ENCODE measurements at places on chromosomes 7 and 10.

GRCh38 chr10:77845451-77845850 lies 81.1 kb downstream of the DLG5 start:
- no peak for DNase-seq

DNA sequence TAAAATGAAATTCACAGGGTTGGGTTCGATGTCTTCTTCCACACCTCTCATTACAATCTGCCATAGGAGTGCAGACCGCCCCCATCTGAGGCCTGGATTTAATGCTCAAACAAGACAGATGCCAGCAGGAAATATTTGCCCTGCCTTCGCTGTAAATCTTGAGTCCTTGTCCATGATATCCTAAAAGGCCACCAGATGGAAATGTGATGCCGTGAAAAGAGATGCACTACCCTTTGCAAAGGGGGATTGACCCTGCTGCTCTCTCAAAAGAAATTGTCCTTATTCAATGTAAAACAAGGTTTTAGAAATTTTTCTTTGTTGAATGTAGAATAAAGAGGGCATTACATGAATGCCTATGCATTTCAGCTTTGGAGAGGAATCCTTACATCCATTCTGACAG lies 37.5 kb downstream of the AGAP4 start:
- DNase-seq = peak; percentile 39

DNA sequence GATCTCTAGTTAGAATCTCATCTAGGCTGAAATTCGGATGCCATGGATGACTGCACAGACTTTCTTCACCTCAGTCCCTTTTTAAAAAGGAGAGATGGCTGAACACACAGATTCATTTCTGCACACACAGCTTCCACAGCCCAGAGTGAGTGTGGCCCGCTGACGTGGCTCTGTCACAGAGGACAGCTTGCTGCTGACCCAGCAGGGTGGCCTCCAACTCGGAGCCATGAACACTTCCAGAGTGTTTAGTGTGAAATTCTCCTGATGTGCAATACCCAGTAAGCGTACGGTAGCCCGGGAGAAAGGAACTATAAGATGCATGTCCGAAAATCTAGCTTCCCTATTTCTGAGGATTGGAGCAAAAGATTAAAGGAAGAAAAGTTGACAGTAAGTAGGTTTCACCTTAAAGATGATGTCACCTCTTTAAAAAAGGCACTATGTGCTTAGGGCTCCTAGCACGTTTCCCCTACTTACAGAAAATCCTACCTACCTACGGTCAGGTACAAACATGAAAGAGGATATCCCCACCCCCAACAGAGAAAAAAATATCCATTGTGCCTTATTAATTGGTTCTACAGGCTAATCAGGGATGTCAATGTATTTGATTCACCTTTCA lies 162.2 kb downstream of the RAPGEF5 start:
- DNase-seq = no peak

- DNase-seq = no peak
Observed at GRCh38 chr7:23242321-23242720, 4.3 kb upstream of the GPNMB start.

DNA sequence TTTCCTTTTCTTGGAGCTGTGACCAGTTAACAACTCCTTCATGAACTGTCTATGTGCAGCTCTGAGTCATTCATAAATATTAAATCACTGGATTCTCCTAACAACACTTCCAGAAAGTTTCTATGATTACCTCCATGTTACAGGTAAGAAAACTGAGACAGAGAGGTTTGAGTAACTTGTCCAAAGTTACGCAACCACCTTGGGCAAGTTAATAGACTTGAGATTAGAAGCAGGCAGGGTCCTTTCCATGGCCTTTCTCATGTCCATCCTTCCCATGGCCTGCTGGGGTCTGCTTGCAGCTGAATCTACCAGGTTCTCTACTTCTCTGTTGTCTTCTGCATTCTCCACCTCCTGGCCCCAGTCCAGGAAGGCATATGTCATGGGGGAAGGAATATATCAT lies 648.8 kb upstream of the MKI67 start:
- DNase-seq = no peak

GRCh38 chr10:38038107-38038931 lies 27.8 kb downstream of the ZNF33A start:
- peak; percentile 49 for DNase-seq

DNA sequence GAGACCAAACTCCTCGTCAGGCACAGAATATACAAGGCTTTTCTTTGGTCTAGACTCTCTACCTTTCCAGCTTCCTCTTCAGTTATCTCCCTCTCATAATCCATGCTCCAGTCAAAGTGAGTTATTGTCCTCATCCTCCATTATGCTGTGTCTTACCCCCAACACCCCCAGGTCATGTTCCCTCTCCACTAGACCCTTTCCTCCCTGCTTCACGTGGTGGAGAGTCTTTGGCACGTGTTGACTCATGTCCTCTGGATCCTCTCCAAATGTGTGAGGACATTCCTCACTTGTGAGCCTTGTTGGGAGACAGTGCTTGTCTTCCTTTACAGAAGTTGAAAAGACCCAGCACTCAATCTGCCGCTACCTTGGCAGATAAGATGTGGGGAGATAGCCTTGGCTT lies 36.0 kb upstream of the DLD start:
- DNase-seq = peak; percentile 19

- DNase-seq = peak; percentile 2
Observed at GRCh38 chr10:27822301-27822700, 76.7 kb upstream of the MKX start.

- no peak for DNase-seq
Observed at GRCh38 chr10:129641982-129642381, 174.9 kb downstream of the MGMT start.

- no peak for DNase-seq
Observed at GRCh38 chr7:4822677-4823076, 39.2 kb downstream of the PAPOLB start.

DNA sequence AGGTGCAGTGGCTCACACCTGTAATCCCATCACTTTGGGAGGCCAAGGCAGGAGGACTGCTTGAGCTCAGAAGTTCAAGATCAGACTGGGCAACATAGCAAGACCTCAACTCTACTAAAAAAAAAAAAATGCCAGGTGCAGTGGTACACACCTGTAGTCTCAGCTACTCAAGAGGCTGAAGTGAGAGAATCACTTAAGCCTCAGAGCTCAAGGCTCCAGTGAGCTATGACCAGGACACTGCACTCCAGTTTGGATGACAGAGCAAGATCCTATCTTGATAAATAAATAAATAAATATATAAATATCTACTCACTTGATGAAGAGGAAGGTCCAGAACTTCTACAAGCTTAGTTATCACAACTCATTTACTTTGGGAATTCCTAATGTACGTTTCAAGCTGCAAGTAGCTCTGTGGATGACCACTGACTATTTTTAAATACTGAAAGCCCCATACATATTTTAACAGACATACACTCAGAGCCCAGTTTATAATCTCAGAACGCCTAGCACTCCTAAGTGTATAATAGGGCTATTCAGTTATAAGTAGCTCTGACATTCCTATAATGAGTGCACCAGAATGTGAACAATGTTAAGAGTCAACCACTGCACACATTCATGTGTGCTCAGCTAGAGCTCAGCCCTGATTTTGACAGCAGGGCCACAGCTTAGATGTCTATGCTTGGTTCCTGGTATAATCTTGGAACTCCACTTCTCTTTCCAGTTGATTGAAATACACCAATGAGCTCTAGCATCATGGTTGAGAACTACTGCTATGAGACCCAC lies 119.1 kb downstream of the CUBN start:
- DNase-seq = no peak

GRCh38 chr7:103149808-103150180 lies 895 bp upstream of the NAPEPLD start:
- no peak for DNase-seq

GRCh38 chr10:24382045-24382444 lies 173.1 kb downstream of the KIAA1217 start:
- DNase-seq = no peak

GRCh38 chr7:137875746-137876145 lies 29.0 kb upstream of the DGKI start:
- no peak for DNase-seq

DNA sequence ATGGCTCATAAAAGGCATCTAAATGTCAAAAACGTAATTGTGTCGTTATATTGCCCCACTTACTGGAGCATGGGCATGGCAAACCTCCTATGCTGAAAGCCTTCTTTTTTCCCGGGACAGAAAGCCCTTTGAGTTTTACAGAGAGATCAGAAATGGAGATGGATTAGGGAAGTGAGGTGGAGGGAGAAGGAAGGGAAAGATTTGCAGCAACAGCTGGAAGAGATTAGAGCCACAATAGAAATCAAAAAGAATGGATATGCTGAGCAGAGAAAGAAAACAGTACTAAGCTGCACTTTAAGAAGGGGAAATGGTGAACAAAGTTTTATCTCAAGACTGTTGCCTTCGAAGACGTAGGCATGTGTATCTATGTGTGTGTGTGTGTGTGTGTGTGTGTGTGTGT lies 97.2 kb upstream of the PCGF5 start:
- no peak for DNase-seq

All from choroid plexus epithelial cell (primary cell).